ENCODE measurements at places on chromosomes 12 and 14.

GRCh38 chr12:11980115-11980514 lies 90.6 kb upstream of the BCL2L14 start:
- DNase-seq: no peak

DNA sequence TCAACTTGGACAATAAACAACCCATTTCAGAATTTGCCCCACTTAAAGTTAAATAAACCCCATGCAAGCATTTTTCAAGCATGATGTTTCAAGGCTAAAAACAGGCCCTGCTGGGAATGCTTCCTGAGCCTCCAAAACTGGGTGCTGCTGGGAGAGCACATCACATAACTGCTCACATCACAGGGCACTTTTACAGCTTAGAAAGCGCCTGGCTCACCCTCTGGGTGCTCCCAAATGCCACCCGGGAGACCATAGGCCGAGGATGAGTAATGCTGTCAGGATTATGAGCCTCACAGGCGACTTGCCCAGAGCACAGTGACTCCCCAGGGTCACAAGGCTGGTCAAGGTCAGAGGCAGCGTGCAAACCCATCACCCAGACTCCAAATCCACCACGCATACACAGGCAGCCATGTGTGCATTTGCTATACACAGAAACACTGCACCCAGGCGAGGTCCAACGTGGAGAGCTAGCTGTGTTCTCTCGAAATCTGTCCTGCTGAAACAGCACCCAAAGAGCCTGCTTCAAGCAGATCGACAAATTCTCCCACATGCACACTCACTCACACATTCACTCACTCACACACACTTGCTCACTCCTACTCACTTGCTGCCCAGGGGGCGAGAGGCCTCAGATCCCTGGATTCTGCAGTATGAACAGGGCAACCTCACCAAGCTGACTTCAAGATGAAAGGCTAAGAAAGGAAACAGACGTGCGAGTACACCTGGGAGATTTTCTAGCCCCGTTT lies 58.7 kb downstream of the ITPK1 start:
- DNase-seq: no peak

DNA sequence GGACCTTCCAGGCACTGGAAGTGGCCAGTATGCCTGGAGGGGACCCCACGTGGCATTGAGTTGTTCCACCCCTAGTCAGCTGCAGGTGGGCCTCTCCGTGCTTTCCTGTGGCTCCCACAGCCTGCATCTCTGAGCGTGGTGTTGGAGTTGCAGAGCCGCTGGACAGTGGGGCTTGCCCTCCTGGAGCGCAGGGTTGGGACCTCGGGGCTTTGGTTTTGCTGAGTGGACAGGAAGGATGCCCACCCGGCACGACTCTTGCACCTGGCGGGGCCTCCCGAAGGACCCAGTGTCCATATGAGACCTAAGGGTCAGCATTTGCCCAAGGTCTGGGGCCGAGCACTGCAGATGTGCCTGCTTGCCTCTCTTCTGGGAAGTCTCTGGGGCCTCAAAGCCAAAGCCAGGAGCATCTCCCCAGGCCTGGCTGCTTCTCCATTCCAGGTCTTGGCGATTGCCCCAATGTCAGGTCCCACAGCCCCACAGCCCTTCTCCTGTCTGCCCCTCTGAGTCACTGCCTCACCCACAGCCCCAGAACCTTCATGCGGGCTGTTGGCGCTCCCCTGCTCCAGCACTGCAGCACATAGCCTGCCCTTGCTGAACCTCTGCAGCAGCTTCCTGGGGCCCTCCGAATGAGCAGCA lies 1.5 kb downstream of the PACS2 start:
- no peak for DNase-seq

- no peak for DNase-seq
Measured at GRCh38 chr12:54602661-54603060, 14.2 kb upstream of the PPP1R1A start.

- no peak for DNase-seq
Measured at GRCh38 chr14:94612580-94613554, 676 bp downstream of the SERPINA3 start.
